RCC 7860 (cell line): ENCODE measurements at places on chromosomes 2 and 18.

DNA sequence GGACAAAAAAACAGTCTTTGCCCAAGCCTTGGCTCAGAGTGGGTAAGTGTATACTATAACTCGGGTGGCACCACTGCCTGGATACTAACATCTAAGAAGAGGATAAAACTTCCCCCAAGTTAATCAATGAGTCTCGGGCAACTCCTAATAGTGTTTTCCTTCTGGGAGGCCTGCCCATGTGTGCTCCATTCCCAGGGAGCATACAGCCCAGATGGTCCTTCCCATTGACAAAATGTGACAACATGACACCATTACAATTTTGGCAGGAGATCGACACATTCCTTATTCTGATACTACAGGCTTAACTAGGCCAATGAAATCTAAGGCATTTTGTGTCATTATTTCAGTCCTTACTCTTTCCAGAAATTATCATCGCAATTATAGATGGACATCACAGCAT is 52.7 kb upstream of the CRIM1 start:
- DNase-seq, result no peak

DNA sequence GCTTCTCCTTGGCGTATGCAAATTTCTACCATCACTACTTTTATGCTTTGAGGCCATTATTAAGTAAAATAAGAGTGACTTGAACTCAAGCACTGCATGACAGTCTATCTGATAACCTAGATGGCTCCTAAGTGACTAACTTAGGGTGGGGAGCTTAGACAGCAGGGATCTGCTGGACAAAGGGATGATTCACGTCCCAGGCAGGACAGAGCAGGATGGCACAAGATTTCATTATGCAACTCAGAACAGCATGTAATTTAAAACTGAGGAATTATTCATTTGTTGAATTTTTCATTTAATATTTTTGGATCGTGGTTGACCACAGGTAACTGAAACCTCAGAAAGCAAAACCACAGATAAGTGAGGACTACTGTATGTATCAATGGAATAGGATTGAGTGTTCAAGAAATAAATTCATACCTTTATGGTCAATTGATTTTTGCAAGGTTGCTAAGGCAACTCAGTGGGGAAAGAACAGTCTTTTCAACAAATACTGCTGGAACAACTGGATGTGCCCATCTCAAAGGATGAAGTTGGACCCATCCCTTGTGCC is 115.3 kb downstream of the MBD2 start:
- DNase-seq, result peak; percentile 12

GRCh38 chr2:120460511-120460910 is 114.6 kb downstream of the INHBB start:
- DNase-seq, result no peak

DNA sequence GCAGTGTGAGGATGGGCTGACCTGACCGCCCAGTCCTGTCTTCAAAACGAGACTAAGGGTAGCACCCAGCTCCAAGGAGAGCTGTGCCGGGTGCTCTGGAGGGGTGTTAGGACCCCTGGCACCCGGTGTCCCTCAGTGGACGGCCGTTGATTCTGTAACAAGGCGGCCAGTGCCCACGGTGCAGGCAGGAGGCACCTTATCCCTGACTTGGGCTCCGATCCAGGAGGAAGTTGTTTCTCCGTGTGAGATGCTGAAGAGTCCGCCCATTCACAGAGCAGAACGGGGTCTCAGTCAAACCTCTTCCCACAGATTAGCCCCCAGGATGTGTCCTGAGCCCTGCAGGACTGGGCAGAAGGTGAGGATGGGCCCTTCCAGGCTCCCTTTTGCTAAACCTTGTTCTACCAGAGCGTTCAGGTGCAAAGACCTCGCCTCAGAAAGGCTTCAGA is 123.0 kb downstream of the NFATC1 start:
- no peak for DNase-seq

GRCh38 chr18:14947482-14948162 is 199.7 kb downstream of the ANKRD30B start:
- no peak for DNase-seq

DNA sequence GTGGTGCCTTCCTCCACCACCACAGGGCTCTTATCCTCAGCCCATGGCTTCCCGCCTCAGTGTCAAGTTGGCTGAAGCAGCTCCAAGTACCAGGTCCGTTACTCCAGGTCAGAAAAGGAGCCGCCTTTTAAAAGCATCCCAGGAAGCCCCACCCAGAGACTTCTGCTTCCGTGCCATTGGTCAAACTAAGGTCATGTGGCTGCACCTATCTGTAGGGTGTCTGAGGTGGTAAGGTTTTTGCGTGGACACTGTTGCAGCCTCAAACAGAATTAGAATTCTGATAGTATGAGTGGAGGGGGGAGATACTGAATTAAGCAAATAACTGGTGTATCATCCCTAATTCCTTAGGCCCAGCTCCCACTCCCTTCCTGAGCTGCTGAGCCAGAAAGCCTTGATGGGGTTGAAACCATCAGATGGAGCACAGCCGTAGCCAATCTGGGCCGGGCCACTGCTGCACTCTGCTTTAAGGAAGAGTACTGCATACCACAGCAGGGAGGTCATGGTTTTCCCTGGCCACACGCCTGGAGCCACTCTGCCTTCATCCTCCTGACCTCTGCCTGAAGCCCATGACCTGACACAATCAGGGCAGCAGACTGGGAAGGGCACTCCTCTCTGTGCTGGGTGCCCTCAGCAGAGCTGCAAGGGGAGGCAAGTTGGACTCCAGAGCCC is 8.4 kb downstream of the TMEM247 start:
- peak; percentile 82 for DNase-seq

GRCh38 chr2:112195167-112195766 is 57.1 kb downstream of the FBLN7 start:
- DNase-seq, result no peak

- no peak for DNase-seq
Observed at GRCh38 chr2:11481789-11482472, 16.0 kb upstream of the E2F6 start.

DNA sequence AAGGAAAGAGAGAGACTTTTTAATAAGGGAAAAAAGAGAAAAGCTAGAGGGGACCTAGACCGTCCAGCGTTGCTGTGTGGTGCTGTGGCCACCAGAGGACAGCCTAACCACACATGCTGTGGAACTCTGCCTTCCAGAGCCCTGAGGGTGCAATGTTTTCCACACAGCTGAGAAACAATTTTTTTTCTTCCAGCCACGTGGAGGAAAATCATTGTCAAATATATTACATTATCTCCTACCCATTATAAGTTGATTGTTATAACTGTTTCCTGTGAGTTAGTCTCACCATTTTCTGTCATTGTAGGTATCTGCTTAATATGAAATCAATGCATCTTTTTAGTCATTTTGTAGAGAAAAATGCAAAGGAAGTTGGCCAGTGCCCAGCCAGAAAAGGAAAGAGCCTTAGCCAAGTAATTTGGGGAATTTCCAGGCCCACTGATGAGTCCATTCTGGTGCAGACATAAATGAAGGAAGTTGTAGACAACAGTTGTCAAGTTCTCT is 5.9 kb upstream of the MRPL19 start:
- peak; percentile 44 for DNase-seq

DNA sequence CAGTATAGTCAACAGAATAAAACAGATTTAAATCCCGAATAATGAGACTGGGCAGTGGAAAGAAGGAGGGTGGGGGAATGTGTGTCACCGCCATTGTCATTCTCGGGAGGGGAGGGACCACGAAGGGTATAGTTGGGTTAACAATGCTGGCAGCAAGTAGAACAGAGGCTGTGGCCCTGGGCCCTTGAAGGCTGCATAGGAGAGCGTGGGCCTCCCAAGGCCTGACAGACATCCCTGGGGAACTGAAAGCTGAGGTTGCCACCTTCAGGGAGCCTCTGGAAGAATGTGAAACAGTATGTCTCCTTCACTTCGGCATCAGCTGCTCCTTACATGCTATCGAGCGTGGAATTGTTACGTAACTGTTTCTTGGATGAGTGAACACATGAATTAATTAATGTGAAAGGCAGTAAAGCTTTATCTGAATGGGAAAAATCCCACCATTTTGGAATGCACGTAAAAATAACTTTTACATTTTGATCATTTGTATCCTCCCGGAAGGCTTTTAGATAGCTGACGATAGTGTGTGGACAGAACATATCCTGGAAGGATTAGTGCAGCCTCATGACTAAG is 92.8 kb upstream of the TTC39C start:
- no peak for DNase-seq

- no peak for DNase-seq
Observed at GRCh38 chr2:239559417-239560261, 158.8 kb upstream of the HDAC4 start.

GRCh38 chr2:223870840-223871611 is 33.6 kb upstream of the AP1S3 start:
- DNase-seq, result no peak

- DNase-seq, result no peak
Observed at GRCh38 chr2:122098306-122098705, 342.9 kb downstream of the TSN start.

DNA sequence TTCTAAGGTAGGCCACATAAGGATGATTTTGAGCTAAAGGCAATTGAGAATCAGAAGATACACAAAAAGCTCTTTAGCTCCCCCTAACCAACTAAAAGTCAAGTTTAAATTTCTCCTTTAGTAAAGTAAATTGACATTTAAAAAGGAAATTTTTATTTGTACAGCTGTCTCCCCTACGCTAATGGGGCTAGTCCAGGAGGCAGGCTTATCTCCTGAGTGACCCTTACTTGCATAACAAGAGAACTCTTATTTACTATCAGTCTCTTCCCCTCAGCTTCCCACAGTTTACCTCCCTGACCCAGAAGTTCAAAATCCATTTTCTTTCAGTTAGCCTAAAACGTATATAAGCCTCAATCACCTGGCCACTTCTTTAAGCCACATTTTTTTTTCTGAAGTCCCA is 1002.8 kb upstream of the NRXN1 start:
- DNase-seq, result no peak

- peak; percentile 39 for DNase-seq
Observed at GRCh38 chr2:69181806-69182427, 168.9 kb downstream of the ANTXR1 start.

DNA sequence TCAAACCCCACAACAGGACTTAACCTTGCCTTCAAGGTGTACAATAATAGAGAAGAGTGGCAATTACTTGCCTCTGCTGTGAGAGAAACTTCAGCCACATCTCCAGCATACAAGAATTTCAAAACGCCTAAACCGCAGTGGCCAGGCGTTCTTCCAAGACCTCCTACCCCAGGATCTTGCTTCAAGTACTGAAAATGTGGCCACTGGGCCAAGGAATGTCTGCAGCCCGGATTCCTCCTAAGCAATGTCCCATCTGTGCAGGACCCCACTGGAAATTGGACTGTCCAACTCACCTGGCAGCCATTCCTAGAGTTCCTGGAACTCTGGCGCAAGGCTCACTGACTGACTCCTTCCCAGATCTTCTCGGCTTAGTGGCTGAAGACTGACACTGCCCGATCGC is 2.8 kb upstream of the CYB5A start:
- DNase-seq, result no peak

DNA sequence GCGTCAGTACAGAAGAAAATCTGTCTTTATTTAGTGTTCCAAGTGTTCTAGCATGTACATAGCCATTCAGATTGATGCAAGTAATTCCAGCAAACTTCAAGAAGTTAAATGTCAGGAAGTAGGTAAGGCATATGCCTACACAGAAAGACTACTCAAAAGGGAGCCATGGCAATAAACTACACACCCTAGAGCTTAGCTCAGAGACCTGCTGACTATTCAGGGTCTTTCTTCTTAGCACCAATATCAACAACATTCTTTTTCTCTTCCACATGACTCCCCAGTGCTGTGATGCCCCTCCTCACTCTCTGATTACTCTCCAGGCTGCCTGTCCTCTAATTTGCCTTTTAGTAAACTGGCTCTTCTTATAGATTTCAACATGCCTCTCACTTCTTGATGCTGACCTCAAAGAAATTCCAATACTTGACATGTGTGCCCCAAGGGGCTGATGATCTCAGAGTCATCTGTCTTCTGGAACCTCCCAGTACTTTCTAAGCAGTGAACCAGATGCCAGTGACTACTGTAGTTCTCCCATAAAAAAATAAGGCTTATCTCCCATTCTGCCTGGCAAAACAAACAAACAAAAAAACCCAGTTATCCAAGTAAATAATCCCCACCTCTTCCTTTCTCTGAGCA is 909.2 kb upstream of the FANCL start:
- DNase-seq, result no peak

- DNase-seq, result no peak
Observed at GRCh38 chr18:72207280-72207679, 336.9 kb downstream of the CBLN2 start.

DNA sequence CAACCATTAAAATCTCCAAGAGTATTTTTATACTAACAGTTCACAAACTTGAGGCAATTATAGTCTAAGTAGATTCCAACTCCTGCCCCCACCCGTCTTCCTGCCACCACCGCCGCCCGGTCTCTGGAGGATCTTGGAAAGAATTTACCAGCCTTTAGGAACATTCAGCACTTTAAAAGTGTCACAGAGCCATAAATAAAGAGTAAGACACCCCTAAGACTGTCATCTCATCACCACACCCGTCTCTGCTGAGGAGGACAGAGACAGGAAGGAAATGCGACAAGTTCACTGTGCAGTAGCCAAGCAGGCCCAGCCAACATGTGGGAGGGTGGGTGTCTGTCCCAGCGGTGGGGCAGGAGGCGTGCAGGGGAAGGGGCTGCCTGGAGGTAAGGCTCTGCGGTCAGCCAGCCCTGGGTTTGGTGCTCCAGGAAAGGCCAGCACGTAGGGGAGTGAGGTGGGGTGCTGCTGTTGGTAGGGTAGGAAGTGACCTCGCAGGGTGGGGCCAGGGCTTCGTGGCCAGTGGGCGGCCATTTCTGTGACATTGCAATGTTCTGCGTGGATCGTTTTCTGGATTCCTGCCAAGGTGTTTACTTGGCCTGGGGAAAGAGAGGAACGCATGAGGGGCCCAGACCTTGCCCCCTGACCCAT is 111.6 kb downstream of the FAM210A start:
- DNase-seq, result no peak

GRCh38 chr2:188628989-188629752 is 337.5 kb downstream of the GULP1 start:
- DNase-seq, result no peak

GRCh38 chr2:28419003-28419402 is 26.3 kb downstream of the FOSL2 start:
- no peak for DNase-seq

GRCh38 chr18:39596221-39596620 is 2030.6 kb upstream of the CELF4 start:
- no peak for DNase-seq

DNA sequence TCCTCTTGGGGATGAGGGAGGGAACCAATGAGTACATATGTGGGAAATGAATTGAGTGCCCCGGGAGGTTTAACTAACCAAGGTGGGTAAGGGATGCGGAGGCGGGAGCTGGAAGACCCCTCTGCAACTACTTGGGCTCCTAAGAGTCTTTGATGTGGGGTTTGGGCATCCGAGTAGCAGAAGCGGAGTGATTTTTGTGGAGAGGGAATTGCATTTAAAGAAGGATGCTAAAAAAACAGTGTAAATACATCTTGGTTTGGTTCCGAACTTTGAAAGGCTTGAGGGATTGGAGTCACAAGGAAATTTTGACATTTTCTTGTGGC is 215.7 kb downstream of the MCFD2 start:
- no peak for DNase-seq
